Muscle of leg (tissue), 16 donors: ENCODE measurements at places on chromosomes 12 and 14. TPM values are rescaled to one million over a fixed set of nuclear protein-coding genes. Genes with fewer than 3 reads are reported as not detected.

GRCh38 chr12:30286345-30286926 lies 409.2 kb downstream of the IPO8 start:
- no peak overlapping the region for H3K4me3 ChIP-seq
- no peaks in the 10 kb centered on the region for H3K36me3 ChIP-seq
- H3K27me3 ChIP-seq = no peaks in the 10 kb centered on the region
- H3K4me1 ChIP-seq = no peaks in the 10 kb centered on the region
- no peak overlapping the region for H3K27ac ChIP-seq

DNA sequence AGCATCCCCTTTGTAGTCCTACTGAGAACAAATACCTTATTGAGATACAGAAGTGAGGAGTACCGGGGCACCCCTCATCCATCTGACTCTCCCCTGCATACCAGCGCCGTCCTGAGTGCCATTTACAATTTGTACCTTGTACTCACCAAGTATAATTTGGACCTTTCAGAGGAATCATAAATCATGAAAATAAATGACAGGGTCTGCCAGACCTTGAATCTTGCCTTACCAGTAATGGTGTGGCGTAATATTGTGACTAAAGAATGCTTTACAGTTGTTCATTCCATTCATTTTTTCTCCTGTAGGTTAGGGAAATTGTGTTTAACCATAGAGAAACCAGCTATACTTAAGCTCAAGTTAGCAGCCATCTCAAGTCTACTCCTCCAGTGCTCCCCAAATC lies 243.7 kb upstream of the RGS6 start:
- peaks cover 5% of the 10 kb centered on the region for H3K4me1 ChIP-seq
- DNase-seq = no peak
- no peak overlapping the region for H3K4me3 ChIP-seq
- H3K36me3 ChIP-seq = peaks cover 3% of the 10 kb centered on the region
- peaks cover 2% of the 10 kb centered on the region for H3K27me3 ChIP-seq

- DNase-seq = no peak
- H3K27ac ChIP-seq = no peak overlapping the region
- H3K4me1 ChIP-seq = no peaks in the 10 kb centered on the region
- peaks cover 15% of the 10 kb centered on the region for H3K27me3 ChIP-seq
These were observed 52.1 kb downstream of the SLC15A4 start for GRCh38 chr12:128771681-128772080.

- DNase-seq = no peak
- H3K36me3 ChIP-seq = no peaks in the 10 kb centered on the region
- no peak overlapping the region for H3K27ac ChIP-seq
These were observed 1.6 kb upstream of the FMNL3 start for GRCh38 chr12:49708851-49709250.

GRCh38 chr12:53073881-53074280 lies 5.3 kb downstream of the SPRYD3 start:
- peak; percentile 92 for DNase-seq
- peak overlapping the region; percentile 39 for H3K27ac ChIP-seq
- H3K27me3 ChIP-seq = no peaks in the 10 kb centered on the region
- H3K4me1 ChIP-seq = peaks cover 70% of the 10 kb centered on the region

DNA sequence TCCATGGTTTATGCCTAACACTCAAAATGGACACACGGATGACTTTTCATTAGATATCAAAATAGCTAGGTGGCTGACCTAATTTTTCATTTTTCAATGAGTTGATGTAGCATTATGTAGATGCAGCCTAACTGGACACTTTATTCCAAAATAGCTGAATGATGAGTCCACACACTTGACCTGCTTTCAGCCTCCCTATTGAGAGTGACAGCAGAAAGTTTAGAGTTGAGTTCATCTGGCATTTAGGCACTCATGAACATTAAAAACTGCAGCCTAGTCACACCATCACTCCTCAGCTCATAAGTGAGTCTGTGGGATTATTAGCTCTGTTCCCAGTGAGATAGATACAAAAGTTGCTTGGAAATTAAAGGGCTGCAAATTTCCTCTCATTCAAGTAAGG lies 307.3 kb upstream of the PRKD1 start:
- no peaks in the 10 kb centered on the region for H3K27me3 ChIP-seq
- no peaks in the 10 kb centered on the region for H3K36me3 ChIP-seq
- no peak overlapping the region for H3K27ac ChIP-seq
- DNase-seq = no peak
- no peak overlapping the region for H3K4me3 ChIP-seq
- H3K4me1 ChIP-seq = no peaks in the 10 kb centered on the region

DNA sequence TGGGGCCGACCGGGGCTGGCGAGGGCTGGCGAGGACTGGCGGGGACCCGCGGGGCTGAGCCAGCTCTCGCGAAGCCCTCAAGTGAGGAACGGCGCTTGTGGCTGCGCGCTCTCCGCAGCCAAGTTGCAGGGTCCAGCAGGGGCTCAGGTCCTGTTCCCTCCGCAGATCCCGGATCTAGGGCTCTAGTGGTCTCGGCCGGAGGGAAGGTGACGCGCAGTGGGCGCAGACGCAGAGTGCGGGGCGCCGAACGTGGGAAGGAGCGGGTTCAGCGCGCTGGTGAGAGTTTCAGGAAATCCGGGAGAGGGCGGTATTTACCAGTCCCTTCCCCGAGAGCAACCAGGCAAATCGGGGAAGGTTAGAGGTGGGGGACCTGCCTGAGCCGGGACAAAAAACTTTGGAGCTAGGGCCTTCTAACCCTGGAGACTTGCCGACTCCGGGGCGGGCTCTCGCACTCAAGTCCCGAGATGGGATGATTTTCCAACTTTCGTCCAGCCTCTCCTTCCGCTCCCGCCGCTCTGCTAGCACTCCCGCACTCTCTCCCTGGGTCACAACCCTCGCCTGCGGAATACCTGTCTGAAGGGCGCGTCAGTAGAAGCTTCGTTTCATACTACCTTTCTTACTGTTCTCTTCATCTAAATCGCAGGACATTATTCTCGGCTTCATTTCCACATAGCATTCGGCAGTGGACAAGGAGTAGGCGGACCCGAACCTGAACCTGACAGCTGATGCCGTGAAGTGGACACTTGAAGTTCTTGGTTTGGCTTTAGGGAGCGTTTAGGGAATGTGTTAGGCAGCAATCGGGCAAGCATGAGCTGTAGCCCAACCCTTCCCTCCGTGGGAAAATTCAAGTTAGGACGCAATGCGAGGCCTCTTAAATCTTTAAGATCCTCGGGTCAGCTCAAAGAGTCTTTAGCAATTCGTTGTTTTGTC lies 13.6 kb upstream of the PAX9 start:
- peak; percentile 61 for DNase-seq
- peak overlapping the region; percentile 44 for H3K4me3 ChIP-seq
- H3K4me1 ChIP-seq = peaks cover 18% of the 10 kb centered on the region
- no peaks in the 10 kb centered on the region for H3K36me3 ChIP-seq
- peaks cover 64% of the 10 kb centered on the region for H3K27me3 ChIP-seq

- DNase-seq = peak; percentile 39
- H3K4me1 ChIP-seq = no peaks in the 10 kb centered on the region
- H3K4me3 ChIP-seq = no peak overlapping the region
- no peaks in the 10 kb centered on the region for H3K27me3 ChIP-seq
- no peaks in the 10 kb centered on the region for H3K36me3 ChIP-seq
- H3K27ac ChIP-seq = no peak overlapping the region
These were observed 11.8 kb downstream of the ALG10B start for GRCh38 chr12:38328306-38328895.

DNA sequence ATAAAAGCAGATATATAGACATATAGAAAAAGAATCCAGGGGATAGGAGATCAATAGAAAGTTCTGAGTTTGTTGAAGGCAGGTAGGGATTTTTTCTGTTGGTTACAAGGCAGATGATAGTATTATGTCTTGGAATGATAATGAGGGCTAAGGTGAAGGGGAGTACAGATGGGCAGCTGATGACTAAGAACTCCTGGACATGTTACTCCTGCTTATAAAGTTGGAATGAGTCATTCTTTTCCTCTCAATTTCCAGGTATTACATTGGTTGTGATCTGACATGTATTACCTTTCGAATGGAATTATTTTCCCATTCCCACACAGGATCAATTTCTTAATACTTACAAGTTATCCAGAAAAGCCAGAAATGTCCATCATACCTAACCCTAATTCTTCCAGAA lies 545.2 kb upstream of the MGAT4C start:
- no peak for DNase-seq
- no peak overlapping the region for H3K4me3 ChIP-seq
- no peak overlapping the region for H3K27ac ChIP-seq
- H3K27me3 ChIP-seq = no peaks in the 10 kb centered on the region

- H3K36me3 ChIP-seq = no peaks in the 10 kb centered on the region
- no peak for DNase-seq
- no peak overlapping the region for H3K4me3 ChIP-seq
- no peaks in the 10 kb centered on the region for H3K4me1 ChIP-seq
- no peaks in the 10 kb centered on the region for H3K27me3 ChIP-seq
These were observed 1485.4 kb upstream of the TMEM132C start for GRCh38 chr12:126781593-126781992.

GRCh38 chr12:105736498-105736897 lies 402.3 kb downstream of the NUAK1 start:
- DNase-seq = no peak
- H3K27me3 ChIP-seq = no peaks in the 10 kb centered on the region
- no peak overlapping the region for H3K27ac ChIP-seq
- peaks cover 18% of the 10 kb centered on the region for H3K4me1 ChIP-seq

GRCh38 chr12:64390275-64390851 lies at the start of gene C12orf56:
Gene C12orf56, minus strand, starts transcription at chr12:64390758. Its CDS starts 193 bp downstream, at chr12:64390565.
- no peak for DNase-seq
- peaks cover 4% of the 10 kb centered on the region for H3K4me1 ChIP-seq
- H3K27ac ChIP-seq = no peak within 1 kb of the TSS
- H3K27me3 ChIP-seq = peaks cover 24% of the 10 kb centered on the region

DNA sequence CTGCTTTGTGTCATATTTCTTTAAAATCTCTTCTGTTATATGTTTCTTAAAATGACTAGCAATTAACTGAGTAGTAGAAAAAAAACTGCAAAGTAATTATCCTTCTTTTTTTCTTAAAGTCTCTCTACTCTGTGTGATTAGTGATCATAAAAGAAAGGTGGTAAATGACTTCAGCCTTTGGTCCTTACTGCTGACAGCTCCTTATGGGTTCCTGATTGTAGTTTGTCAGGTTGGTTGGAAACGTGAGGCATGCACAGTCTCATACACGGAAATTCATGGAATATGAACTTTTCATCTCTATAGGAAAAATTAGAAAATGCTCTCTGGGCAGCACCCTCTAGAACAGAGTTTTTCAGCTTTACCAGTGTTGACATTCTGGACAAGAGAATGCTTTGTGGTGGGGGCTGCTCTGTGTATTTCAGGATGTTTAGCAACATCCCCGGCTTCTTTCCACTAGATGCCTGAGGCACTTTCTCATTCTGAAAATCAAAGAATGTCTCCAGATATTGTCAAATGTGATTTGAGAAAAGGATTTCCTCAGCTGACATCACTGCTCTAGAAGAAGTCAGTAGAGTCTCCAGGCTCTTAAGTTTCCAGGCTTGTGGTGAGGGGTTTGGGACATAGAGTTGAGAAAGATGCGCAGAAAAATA lies 121.0 kb downstream of the PIK3C2G start:
- no peaks in the 10 kb centered on the region for H3K36me3 ChIP-seq
- no peak overlapping the region for H3K4me3 ChIP-seq
- DNase-seq = peak; percentile 21
- no peaks in the 10 kb centered on the region for H3K27me3 ChIP-seq
- peaks cover 2% of the 10 kb centered on the region for H3K4me1 ChIP-seq

- DNase-seq = no peak
- no peaks in the 10 kb centered on the region for H3K36me3 ChIP-seq
- no peak overlapping the region for H3K27ac ChIP-seq
These were observed 64.5 kb downstream of the DAAM1 start for GRCh38 chr14:59252772-59253500.

- no peaks in the 10 kb centered on the region for H3K4me1 ChIP-seq
- DNase-seq = peak; percentile 16
- H3K36me3 ChIP-seq = peaks cover 15% of the 10 kb centered on the region
- H3K4me3 ChIP-seq = no peak overlapping the region
These were observed 59.5 kb downstream of the VEZT start for GRCh38 chr12:95277139-95277538.

DNA sequence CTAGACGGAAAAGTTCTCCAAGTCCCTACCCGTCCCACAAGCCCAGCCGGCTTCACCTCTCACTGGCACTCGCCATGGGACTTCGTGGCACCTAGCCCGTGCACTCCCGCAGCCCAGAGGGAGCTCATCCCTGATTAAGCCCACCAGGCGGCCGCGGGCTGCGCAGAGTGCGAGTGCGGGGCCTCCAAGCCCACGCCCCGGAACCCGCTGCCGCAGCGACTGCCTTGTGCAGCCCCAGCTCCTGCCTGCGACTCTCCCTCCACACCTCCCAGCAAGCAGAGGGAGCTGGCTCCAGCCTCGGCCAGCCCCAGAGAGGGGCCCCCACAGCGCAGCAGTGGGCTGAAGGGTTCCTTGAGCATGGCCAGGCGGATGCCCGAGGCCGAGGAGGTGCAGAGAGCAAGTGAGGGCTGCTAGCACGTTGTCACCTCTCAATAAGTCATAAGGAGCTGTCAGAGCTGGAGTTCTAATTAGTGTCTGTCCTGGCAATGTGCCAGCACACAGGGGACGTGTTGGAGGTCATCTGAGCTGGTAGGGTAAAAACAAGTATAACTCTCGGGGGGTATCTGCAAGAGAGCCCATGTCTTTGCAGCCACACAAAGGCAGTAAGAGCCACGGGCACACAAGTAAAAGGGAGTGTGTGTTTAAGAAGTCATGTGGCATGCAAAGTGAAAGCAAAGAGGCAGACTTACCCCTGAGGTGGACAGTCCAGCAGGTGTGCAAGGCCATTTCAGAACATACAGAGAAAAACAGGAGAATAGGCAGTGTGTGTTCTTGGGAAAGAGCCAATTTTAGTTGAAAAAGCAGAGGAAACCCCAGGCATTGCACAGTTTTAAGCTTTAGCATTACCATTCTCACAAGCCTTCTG lies 27.1 kb upstream of the TMTC2 start:
- no peak for DNase-seq
- H3K27ac ChIP-seq = no peak overlapping the region
- H3K36me3 ChIP-seq = no peaks in the 10 kb centered on the region
- peaks cover 5% of the 10 kb centered on the region for H3K4me1 ChIP-seq

GRCh38 chr12:109795023-109795422 lies 38.2 kb downstream of the TRPV4 start:
- no peak overlapping the region for H3K27ac ChIP-seq
- no peak overlapping the region for H3K4me3 ChIP-seq
- no peak for DNase-seq
- H3K27me3 ChIP-seq = no peaks in the 10 kb centered on the region
- no peaks in the 10 kb centered on the region for H3K4me1 ChIP-seq

- no peaks in the 10 kb centered on the region for H3K27me3 ChIP-seq
- H3K27ac ChIP-seq = no peak overlapping the region
- H3K4me3 ChIP-seq = no peak overlapping the region
- H3K4me1 ChIP-seq = no peaks in the 10 kb centered on the region
- H3K36me3 ChIP-seq = peaks cover 28% of the 10 kb centered on the region
- DNase-seq = no peak
These were observed 5.0 kb downstream of the SLC39A5 start for GRCh38 chr12:56234746-56235436.

- peak overlapping the region; percentile 35 for H3K27ac ChIP-seq
- peaks cover 28% of the 10 kb centered on the region for H3K4me1 ChIP-seq
- no peak overlapping the region for H3K4me3 ChIP-seq
- no peaks in the 10 kb centered on the region for H3K36me3 ChIP-seq
These were observed 30.1 kb upstream of the MAP1LC3B2 start for GRCh38 chr12:116529048-116529447.

GRCh38 chr12:42361909-42362646 lies 36.1 kb downstream of the PPHLN1 start:
- H3K27ac ChIP-seq = no peak overlapping the region
- no peak for DNase-seq
- H3K27me3 ChIP-seq = no peaks in the 10 kb centered on the region

The LUM gene
- total RNA-seq = 528 TPM

The LIN7A gene
- total RNA-seq = 3.1 TPM

The SLC6A12 gene
- total RNA-seq = 0.40 TPM

The KLRD1 gene
- total RNA-seq = 0.58 TPM

The FGFR1OP2 gene
- total RNA-seq = 40.9 TPM

The BMAL2 gene
- 2.1 TPM for total RNA-seq

The TOMM20L gene
- not detected for total RNA-seq

The MYO1H gene
- total RNA-seq = not detected

The GLS2 gene
- total RNA-seq = 0.09 TPM

The MED6 gene
- 35.9 TPM for total RNA-seq

The RND1 gene
- total RNA-seq = 0.22 TPM
